Stimulated activated CD8-positive, alpha-beta memory T cell treated with anti-CD3 and anti-CD28 coated beads, Interleukin-7, amount 100 ng/mL, for 48 hours (primary cell): ENCODE measurements at places on chromosomes 6 and 20.

DNA sequence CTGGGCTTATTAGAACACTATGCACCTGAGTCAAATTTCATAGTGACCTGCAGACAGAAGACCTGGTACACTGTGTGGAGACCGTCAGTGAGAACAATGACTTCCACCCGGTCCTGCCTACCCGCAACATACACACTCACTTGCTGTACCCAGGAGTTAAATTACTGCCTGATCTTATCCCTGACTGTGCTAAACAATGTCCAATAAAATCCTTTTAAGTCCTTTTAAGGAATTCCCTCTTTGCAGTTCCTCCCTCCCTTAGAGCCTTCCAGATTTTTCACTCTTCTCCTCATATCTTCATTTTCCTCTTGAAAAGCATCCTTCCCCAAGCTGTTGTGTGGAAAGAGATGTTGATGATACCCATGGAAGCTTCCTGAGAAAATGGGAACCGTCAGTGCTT, 3.4 kb upstream of the KCNG1 start:
- no peak for DNase-seq

DNA sequence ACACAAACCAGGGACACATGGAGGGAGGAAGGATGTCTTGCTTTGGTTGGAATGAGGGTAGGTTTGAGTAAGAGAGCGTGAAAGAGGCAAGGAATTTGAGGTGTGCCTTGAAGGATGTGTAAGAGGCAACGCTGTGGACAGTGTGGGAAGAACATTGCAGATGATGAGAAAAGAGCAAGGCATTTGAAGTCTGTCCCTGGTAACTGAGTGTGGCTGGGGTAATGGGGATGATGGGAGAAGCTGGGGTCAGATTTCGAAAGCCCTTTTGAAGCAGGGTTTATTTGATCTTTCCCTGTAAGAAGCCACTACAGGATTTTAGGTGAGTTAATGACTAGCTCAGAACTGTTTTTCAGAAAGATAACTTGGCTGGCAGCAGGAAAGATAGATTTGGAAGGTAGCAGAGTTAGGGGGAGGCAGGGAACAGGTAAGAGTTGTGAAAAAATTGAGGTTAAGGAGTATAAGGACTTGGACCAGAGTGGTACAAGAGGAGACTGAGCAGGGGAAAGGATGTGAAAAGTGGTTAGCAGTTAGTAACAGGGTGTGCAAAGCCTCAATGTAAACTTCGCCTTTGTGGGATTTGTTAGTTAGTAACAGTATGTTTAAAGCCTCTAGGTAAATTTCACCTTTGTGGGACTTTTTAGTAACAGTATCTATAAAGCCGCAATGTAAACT, 17.7 kb downstream of the UTRN start:
- DNase-seq, result no peak

DNA sequence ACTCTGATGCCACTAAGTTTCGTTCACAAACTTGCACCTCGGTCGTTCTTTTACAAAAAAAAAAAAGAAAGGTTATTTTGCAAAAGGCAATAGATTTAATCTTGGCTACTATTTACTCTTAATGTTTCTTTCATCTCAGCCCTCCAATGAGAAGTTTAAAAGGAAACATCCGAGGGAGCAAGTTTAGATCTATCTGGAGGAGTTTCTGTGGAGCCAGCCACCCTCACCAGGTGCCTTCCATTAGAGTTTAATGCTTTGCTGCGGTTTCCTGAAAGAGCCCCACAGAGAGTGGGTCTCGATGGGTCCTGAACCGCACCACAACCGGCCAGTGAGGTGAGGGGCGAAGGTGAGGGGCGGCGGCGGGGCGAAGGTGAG, 632 bp downstream of the PRKN start:
- no peak for DNase-seq

- DNase-seq, result no peak
These were observed 2.0 kb downstream of the PRPF6 start for GRCh38 chr20:63982937-63983336.

DNA sequence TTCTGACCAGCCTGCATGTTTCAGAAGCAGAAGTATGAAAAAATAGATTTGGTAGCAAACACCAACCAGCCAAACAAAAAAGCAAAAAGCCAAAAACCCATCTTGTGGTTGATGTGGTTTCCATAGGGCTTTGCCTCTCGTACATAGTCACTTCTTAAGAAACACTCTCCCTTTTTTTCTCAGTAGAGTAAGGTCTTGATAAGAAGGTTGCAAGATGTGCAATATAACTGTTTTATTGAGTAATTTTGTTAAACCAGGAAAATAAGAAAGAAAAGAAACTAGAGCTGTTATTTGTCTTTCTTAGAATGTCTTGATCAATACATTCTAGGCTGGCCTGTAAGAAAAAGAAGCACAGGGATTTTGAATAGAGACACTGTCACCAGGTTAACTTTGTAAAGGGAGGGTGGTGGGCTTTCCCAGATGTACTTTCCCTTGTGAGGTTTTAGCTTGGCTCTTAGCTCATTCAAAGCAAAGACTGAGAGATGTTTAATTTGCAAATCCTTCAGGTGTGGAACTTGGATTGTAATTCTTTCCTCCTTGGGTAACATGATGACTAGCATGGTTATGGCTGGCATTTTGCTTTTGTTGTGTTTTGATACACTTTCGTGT, 49.7 kb downstream of the AKAP12 start:
- DNase-seq, result no peak

DNA sequence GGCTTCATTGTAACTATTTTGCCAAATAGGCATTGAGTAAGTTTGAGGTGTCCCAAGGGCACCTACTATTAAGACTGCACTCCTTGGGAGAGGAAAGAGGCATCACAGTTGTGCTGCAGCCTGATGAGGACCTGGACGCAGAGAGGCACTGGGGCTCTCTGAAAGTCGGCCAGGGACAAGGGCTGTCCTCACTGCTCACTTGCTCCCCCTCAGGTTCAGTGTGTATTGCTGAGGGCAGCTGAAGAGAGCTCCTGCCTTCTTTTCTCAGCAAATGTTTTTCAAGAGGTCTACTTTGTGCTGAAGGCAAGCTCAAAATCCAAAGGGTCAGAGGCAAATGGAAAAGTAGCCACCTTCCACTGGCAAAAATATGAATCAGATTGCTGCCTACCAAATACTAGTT, 331.8 kb downstream of the RIMS1 start:
- no peak for DNase-seq
